ENCODE measurements at places on chromosomes 5 and 9. TPM values are rescaled to one million over a fixed set of nuclear protein-coding genes. Genes with fewer than 3 reads are reported as not detected.

The GFI1B gene
- total RNA-seq, result under 0.01 TPM

The IL5 gene
- total RNA-seq, result not detected

The FABP6 gene
- total RNA-seq, result not detected

The ZNF366 gene
- total RNA-seq, result 0.17 TPM

The MARCHF3 gene
- total RNA-seq, result 109 TPM

The RASEF gene
- total RNA-seq, result under 0.01 TPM

The MAMDC4 gene
- 0.52 TPM for total RNA-seq

The IL4 gene
- not detected for total RNA-seq

The SLC12A7 gene
- 19.1 TPM for total RNA-seq
